ENCODE measurements at places on chromosomes 7 and 10.

DNA sequence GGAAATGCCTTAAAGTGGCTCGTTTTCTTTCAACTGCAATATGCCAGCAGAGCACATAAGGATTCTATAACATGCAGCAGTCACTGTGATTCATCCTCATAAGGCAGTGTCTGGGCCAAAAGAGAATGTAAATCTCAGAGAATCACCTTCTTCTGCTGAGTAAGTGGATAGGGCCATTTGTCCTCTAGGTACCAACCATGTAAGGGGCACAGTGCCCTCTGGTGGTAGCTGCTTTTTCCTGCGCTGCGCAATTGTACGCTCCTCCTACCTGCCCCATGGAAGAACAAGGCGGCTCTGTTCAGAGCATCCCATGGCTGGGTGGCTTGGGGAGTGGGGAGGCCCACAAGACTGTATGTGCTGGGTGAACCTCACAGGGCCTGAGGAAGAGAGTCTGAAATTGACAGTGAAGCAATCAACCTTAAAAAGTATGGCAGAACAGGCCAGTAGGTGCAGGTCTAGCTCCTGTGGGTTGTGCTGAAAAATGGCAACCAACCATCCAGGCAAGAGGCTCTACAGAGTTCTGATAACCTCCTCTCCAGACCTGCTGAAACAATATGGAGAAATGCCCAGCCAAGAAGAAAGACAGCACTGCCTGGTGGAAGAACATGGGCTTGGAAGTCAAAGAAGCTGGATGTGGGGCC is 78.6 kb upstream of the C10orf90 start:
- DNase-seq, result peak; percentile 25

GRCh38 chr7:3806516-3806915 is 505.5 kb downstream of the SDK1 start:
- no peak for DNase-seq

DNA sequence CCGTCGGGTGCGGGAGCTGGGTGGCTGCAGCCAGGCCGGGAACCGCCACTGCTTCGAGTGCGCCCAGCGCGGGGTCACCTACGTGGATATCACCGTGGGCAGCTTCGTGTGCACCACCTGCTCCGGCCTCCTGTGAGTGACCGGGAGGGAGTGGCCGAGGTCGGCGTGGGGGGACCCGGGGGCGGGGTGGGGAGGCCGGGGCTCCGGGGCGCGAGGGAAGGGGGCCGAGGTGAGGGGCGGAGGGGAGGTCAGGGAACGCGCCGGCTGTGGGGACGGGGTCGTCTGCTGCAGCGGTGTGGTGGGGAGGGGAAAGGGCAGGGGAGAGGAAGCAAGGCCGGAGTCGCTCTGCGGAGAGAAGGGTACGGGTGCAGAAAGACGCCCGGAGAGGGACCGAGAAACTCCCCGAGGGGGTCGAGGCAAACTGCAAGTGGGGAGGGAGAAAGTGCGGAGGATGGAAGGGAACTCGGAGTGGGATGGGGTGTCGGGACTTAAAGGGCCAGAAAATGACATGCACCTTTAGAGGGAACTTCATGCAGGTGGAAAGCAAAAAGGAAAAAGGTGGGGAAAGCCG is 518 bp downstream of the AGFG2 start:
- DNase-seq, result no peak

- no peak for DNase-seq
These were observed 63.0 kb downstream of the PROSER2 start for GRCh38 chr10:11886138-11886474.

DNA sequence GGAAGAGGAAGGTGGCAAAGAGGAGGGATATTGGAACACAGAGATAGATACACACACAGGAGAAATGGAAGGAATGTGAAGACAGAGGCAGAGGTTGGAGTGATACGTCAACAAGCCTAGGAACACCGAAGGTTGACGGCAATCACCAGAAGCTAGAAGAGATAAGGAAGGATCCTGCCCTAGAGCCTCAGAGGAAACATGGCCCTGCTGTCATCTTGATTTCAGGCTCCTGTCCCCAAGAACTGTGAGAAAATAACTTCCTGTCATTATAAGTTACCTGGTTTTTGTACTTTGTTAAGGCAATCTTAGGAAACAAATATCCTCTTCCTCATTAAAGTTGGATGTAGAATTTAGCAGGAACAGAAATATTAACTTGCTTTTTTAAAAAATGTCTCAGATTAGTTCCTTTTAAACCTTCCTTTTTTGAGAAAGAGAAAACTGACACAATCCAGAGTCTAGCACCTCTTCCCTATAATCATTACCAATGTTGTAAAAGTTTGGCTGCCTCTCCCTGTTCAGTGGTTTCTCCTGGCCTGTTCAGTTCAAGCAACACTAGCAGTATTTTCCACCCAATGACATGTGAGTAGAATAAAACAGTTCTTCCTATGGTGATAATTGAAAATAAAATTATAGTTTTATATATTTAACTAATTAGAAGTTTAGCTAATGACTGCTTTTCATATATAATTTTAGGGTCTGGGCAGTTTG is 28.8 kb upstream of the GNAI1 start:
- no peak for DNase-seq

All from C1 segment of cervical spinal cord (tissue), 14 donors.